ENCODE measurements at places on chromosomes 16 and 17.

GRCh38 chr16:81142864-81143263, 46.7 kb upstream of the GCSH start:
- no peaks in the 10 kb centered on the region for H3K36me3 ChIP-seq
- H3K27ac ChIP-seq: no peak overlapping the region
- no peaks in the 10 kb centered on the region for H3K27me3 ChIP-seq
- no peak overlapping the region for H3K4me3 ChIP-seq
- DNase-seq: no peak

GRCh38 chr17:1035546-1036170, 38.7 kb downstream of the TIMM22 start:
- H3K4me1 ChIP-seq: no peaks in the 10 kb centered on the region
- no peaks in the 10 kb centered on the region for H3K36me3 ChIP-seq
- no peaks in the 10 kb centered on the region for H3K27me3 ChIP-seq
- no peak overlapping the region for H3K27ac ChIP-seq

GRCh38 chr17:6191405-6192324, 121.5 kb downstream of the WSCD1 start:
- no peak overlapping the region for H3K27ac ChIP-seq
- no peaks in the 10 kb centered on the region for H3K36me3 ChIP-seq
- DNase-seq: no peak
- no peaks in the 10 kb centered on the region for H3K27me3 ChIP-seq

- H3K4me1 ChIP-seq: no peaks in the 10 kb centered on the region
- H3K36me3 ChIP-seq: peaks cover 13% of the 10 kb centered on the region
- peaks cover 5% of the 10 kb centered on the region for H3K27me3 ChIP-seq
- DNase-seq: no peak
- H3K4me3 ChIP-seq: no peak overlapping the region
Observed at GRCh38 chr17:792277-792676, 10.1 kb downstream of the MRM3 start.

GRCh38 chr16:28845293-28845692, 855 bp downstream of the TUFM start:
- H3K27me3 ChIP-seq: no peaks in the 10 kb centered on the region
- peak; percentile 66 for DNase-seq
- no peaks in the 10 kb centered on the region for H3K36me3 ChIP-seq
- H3K4me3 ChIP-seq: peak overlapping the region; percentile 97
- peaks cover 12% of the 10 kb centered on the region for H3K4me1 ChIP-seq
- H3K27ac ChIP-seq: peak overlapping the region; percentile 24

DNA sequence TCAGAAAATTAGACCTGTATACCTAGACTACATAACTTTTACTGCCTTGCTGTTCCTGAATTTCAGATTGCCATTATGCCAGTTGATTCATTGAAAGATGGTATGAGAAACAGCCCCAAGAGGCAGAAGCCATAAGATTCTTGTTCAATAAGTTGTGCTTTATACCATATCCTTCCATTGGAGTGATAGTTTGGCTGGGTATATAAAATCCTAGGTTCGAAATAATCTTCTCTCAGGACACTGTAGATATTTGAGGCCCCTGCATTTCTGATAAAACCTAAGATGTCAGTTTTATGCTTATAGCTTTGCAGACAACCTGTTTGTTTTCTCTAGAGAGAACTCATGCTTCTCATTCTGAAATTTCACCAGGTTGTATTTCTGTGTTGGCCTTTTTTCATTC, 9.6 kb upstream of the SDK2 start:
- no peak overlapping the region for H3K27ac ChIP-seq
- H3K27me3 ChIP-seq: peaks cover 85% of the 10 kb centered on the region
- H3K4me1 ChIP-seq: no peaks in the 10 kb centered on the region
- DNase-seq: no peak

GRCh38 chr16:65876624-65877023, 489.9 kb upstream of the CDH5 start:
- no peaks in the 10 kb centered on the region for H3K27me3 ChIP-seq
- H3K27ac ChIP-seq: no peak overlapping the region
- no peaks in the 10 kb centered on the region for H3K36me3 ChIP-seq
- no peaks in the 10 kb centered on the region for H3K4me1 ChIP-seq

GRCh38 chr17:71286625-71287024, 834.2 kb upstream of the SOX9 start:
- no peak overlapping the region for H3K27ac ChIP-seq
- H3K4me1 ChIP-seq: no peaks in the 10 kb centered on the region
- DNase-seq: no peak

DNA sequence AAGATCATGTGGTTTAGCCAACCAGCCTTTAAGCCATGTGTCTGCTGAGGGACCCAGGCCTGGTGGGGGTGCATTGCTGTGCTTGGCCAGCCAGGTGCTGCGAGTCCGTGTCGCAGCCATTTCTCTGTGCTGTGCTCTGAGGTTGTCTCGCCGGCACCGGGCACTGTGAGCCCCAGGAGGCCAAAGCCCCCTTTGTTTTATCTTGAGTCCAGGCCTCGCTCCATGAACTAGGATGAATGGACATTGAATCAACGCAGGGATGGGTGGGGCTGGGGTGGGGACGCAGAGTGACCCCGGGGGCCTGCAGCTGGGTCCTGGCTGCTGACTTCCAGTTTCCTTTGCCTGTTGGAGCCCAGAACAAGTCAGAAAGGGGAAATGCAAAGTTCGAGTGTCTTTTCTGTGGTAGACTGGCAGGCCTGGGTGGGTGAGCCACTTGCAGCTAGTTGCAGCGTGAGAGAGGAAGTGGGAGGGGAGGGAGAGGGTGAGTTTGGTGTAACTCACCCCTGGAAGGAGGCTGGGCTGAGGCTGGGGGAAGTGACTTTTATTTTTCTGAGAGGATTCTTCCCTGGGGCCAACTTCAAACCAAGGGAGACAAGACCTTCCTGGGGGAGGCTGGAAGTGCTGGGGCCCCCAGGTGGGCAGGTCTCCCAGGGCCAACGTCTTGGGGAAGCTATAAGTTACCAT, 324.7 kb downstream of the SEC14L1 start:
- H3K36me3 ChIP-seq: no peaks in the 10 kb centered on the region
- peak overlapping the region; percentile 42 for H3K4me3 ChIP-seq
- H3K27me3 ChIP-seq: no peaks in the 10 kb centered on the region
- H3K4me1 ChIP-seq: peaks cover 15% of the 10 kb centered on the region
- peak overlapping the region; percentile 81 for H3K27ac ChIP-seq

GRCh38 chr16:56193951-56194726, 2.9 kb downstream of the GNAO1 start:
- DNase-seq: no peak
- H3K4me3 ChIP-seq: no peak overlapping the region
- H3K27ac ChIP-seq: no peak overlapping the region

GRCh38 chr17:41284043-41284442, 8.5 kb downstream of the KRTAP9-7 start:
- no peak for DNase-seq
- H3K27me3 ChIP-seq: no peaks in the 10 kb centered on the region
- H3K36me3 ChIP-seq: no peaks in the 10 kb centered on the region
- no peak overlapping the region for H3K4me3 ChIP-seq

All from MM.1S (cell line).